D341Med (cell line): ENCODE measurements at places on chromosomes 4 and X.

DNA sequence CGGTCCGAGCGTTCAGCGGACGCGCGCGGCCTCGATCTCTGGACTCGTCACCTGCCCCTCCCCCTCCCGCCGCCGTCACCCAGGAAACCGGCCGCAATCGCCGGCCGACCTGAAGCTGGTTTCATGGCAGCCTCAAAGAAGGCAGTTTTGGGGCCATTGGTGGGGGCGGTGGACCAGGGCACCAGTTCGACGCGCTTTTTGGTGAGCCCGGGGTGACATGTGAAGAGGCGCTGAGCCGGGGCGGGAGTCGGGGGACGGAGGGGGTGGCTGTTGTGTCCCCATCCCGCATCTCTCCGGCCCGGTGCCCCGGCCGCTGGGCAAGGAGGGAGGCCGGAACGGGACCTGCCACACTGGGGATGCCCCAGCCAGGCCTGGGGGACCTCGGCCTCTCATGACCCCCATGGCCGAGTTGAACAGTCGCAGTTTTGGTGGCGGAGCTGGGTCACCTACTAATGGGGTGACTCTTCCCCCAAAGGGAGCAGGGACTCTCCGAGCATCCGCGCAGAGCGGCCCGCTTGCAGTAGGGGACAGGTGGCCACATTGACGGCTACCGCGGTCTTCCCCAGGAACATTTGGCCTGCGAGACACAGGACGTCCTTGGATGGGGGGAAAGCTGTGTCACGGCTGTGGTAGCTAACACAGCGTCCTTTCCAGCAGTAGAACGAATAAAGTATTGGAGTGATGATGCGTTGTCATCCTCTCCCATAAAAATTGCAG, at the start of gene GK:
Gene GK (plus strand): TSS at position 9 of the 717 bp plus-strand sequence. CDS start 115 bp downstream, at position 124.
- peak; percentile 38 for DNase-seq

GRCh38 chr4:186348433-186348832, 82.4 kb downstream of the F11 start:
- no peak for DNase-seq

DNA sequence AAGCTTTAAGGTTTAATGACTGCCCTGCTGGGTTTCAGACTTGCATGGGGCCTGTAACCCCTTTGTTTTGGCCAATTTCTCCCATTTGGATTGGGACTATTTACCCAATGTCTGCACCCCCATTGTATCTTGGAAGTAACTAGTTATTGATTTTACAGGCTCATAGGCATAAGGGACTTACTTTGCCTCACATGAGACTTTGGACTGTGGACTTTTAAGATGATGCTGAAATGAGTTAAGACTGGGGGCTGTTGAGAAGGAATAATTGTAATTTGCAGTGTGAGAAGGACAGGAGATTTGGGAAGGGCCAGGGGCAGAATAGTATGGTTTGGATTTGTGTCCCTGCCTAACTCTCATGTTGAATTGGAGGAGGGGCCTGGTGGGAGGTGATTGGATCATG, 260.7 kb downstream of the SNCA start:
- no peak for DNase-seq

DNA sequence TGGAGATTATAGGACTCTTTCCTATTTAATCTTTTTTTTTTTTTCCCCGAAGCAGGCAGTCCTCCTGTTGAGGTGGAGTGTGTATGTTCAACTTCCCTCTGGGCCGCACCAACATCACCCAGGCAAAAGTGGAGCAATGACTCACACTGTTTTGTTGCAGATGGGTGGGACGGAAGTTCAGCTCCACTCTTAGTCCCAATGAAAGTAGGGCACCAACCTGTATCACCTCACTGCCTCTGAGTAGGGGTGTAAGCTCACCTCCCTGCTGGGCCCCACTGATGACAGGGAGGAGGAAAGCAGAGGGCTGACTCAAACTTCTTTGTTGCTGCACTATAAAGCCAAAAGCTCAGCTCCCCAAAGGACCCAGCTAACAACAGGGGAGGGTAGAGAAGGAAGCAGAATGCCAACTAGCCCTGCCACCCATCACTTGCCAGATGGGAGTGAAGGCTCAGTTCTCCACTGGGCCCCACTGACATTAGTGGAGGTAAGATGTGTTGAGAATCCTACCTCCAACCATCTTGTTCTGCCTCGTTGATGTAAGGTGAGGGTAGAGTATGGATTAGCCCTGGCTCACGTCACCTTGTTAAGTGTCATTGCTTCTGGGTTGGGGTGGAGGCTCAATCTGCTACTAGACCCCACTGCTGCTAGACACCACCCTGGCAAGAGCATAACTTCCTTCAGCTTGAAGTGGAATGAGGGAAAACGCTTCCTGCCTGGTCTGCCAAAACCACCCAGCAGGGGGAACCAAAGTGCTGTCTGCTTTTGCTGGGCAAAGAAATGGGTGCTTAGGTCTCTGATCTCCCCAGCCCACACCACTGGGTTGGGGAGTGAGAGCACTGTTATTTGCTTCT, 14.1 kb downstream of the RPS6KA3 start:
- DNase-seq: peak; percentile 60

- DNase-seq: no peak
Observed at GRCh38 chr4:47936336-47936735, 22.0 kb upstream of the NFXL1 start.

DNA sequence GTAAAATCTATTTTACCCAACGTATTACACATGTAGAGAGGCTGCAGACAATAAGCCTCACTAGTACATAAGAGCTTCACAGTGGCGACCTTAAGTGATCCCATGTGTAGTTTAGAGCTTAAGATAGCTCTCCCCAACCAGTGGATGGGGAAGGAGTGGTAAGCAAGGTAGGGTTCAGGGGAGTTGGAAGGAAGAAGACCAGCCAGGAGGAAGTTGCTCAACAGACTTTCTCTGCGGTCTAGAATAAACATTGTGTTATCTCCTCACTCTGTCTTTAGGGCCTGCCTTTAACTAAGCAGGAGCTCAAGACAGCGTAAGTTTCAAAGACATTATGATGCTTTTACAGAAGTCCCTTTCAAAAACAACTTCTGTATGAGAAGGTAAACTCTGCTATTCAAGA, 16.8 kb downstream of the MEPE start:
- no peak for DNase-seq

DNA sequence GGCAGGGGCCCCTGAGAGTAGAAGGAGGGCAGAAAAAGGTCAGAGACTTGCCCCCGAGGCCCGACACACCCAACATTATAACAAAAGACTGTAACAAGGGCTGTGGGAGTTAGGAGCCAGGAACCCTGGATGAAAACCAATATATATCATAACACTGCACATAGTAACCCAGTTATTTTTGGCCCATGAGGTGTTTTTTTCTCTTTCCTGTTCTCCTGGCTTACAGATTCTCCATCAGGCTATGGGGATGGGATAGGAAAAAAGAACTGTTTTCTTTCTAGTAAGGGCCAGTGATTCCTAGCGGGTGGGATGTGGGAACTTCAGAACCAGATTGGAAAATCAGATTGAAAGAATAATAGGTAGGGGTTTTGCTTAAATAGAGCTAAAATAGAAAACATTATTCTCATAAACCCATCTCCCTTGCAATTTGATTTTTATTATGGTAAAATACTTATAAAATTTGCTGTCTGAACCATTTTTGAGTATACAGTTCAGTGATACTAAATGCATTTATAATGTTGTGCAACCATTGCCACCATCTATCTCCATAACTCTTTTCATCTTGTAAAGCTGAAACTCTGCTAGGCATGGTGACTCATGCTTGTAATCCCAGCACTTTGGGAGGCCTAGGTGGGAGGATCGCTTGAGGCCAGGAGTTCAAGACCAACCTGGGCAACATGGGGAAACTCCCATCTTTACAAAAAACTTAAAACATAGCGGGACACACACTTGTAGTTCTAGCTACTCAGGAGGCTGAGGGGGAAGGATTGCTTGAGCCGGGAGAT, 33.5 kb downstream of the SNX25 start:
- no peak for DNase-seq

DNA sequence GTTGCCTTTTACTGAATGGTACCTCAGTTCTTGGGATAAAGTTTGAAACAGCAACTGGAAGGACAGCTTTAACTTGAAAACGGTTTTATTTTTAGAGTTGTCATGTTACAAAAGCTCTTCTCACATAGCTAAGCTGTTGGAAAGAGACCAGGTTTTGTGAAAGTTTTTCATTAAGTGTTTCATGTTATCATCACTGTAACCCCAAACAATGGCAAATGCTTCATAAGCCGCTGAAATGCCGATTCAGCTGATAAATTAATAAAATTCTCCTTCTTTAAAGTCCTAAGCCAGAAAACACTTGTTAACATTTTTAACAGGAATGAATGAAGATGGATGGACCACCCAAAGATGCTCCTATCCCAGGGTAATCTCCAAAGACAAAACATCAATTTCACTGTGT, 76.1 kb upstream of the IRF2 start:
- DNase-seq: no peak

GRCh38 chrX:100615005-100615404, 21.6 kb downstream of the TSPAN6 start:
- peak; percentile 30 for DNase-seq

- peak; percentile 30 for DNase-seq
Observed at GRCh38 chr4:115113506-115114106, at the start of gene NDST4. Gene NDST4 (minus strand): TSS chr4:115113620. CDS start chr4:115077036, 36,584 bp downstream.

DNA sequence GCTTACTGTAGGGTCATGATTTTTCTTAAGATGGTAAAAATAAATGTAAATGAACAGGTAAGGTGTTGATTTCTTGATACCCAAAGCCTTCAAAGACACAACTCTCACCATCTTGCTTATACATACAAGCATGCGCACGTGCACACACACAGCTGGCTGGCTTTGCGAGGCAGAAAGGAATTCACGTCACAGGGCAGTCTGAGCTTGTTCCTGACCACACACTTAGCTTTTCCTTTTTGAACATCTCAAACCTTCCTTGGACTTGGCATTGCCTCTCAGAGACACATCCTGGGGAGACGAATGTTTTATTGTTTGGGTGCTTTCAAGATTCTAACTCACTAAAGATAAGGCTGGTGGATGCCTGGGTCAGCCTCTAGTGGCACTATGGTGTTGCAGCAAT, 175.0 kb downstream of the NHS start:
- DNase-seq: no peak

GRCh38 chr4:132065940-132066495, 1083.1 kb upstream of the PCDH10 start:
- DNase-seq: no peak

DNA sequence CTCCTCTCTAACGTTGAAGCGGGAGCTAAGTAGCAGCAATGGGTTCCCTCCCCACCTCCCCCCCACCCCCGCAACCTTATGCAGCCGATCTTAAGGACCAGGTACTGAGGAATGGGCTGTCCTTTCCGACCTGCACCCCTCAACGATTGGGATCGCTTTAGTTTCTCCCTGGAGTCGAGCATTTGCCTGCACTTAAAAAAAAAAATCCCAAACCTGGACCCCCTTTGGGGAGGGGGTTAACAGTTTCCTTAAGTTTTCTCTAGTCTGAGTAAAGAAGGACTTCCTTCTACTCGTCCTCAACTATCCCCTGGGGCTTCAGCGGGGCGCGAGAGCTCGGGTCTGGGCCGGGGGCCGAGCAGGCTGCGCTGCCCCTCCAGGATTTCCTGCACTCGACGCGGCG, 25.7 kb upstream of the BCORL1 start:
- no peak for DNase-seq

- DNase-seq: peak; percentile 43
Observed at GRCh38 chr4:56123051-56123450, 174.3 kb downstream of the CEP135 start.

DNA sequence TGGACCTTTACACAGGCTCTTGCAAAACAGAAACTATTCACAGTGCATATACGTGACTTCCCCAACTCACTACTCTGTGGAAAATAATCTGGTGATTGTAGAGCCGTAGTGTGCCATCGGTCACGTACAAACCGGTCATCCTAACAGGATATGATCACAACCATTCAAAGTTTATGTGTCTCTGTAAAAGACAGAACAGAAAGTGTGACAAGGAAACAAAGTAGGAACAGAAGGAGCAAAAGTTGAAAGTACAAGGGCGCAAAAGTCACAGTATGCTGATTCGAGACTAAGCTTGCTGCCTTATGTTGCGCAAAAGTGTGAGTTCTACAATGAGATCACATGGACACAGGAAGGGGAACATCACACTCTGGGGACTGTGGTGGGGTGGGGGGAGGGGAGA, 18.6 kb downstream of the MEPE start:
- DNase-seq: no peak

DNA sequence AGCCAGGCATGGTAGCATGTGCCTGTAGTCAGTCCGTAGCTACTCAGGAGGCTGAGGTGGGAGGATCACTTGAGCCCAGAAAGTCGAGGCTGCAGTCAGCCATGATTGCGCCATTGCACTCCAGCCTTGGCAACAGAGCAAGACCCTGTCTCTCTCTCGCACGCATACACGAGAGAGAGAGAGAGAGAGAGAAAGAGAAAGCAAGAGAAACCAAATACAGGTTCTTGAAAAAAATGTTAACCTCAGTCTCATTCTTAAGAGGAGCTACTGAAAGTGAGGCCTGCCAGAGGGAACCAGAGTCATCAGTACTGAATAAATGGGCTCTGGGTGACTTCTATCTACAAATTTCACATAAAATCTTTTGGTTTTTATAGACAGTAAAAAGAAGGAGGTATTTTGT, 42.9 kb downstream of the KIAA0232 start:
- no peak for DNase-seq

GRCh38 chr4:47510506-47511143, 25.6 kb downstream of the ATP10D start:
- DNase-seq: no peak

GRCh38 chrX:121322159-121322558, 274.7 kb downstream of the GLUD2 start:
- DNase-seq: no peak

DNA sequence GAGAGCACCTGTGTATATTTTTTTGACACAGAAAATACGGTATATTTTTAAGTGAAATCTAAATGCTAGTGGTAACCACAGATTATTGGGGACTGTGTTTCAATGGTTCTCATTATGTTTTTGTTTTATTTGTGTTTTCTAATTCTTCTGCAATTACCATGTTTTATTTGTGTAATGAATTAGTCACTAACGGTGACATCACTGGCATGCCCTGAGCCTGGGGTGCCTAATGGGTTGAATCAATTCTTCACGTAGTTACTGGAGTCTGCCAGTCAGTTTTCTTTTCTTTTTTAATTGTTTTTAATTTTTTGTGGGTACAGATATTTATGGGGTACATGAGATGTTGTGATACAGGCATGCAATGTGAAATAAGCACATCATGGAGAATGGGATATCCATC, 168.8 kb downstream of the RELL1 start:
- no peak for DNase-seq

GRCh38 chrX:153947009-153947769, 2.7 kb upstream of the RENBP start:
- DNase-seq: peak; percentile 82

DNA sequence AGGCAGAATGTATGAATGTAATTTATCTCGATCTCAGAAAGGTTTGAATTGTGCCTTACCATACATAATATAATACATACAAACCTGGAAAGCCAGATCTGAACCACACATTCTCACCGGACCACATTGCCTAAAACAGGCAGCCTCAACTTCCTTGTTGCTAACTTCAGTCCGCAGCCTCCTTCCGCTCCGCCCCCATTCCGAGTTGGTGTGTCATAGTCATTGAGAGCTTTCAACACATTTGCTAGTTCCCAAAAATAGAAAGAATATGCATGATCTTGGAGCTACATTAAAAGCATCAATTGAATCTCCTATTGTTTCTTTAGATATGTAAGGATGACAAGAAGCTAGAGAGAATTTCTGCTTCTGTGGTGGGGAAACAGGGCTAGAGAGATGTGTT, 127.2 kb downstream of the ARHGEF9 start:
- DNase-seq: no peak

- DNase-seq: no peak
Observed at GRCh38 chr4:53830511-53830910, 233.9 kb downstream of the CHIC2 start.
